ENCODE measurements at places on chromosomes 11 and 22.

DNA sequence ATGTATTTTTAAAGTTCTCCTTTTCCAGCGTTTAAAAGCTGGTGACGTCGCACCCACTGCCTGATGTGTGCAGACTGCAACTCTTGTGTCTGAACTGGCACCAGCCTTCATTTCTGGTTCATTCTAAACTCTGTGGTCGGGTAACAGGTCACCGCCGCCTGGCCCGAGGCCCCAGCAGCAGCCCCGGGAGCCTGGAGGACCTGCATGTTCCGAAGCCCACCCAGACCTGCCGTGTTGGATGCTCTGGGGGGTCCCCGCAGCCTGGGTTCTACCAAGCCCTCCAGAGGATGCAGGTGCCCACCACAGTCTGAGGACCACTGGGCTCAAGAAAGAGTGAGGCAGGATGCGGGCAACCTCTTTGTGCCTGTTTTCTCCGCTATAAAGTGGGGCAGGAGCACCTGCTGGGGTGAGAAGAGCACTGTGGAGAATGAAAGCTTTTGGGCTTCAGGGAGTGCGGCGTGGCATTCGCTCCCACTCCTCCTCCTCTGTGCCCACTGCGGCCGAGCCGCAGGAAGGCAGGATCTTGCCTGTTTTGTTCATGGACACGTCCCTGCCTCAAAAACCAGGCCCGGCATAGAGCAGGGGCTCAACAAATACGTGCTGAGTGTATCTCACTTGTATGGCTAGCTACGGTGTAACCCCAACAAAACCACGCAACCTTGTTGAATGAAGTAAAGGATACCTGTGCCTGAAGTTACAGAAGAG is 40.1 kb downstream of the CERK start:
- H3K4me1 ChIP-seq, result no peaks in the 10 kb centered on the region
- no peak for DNase-seq

DNA sequence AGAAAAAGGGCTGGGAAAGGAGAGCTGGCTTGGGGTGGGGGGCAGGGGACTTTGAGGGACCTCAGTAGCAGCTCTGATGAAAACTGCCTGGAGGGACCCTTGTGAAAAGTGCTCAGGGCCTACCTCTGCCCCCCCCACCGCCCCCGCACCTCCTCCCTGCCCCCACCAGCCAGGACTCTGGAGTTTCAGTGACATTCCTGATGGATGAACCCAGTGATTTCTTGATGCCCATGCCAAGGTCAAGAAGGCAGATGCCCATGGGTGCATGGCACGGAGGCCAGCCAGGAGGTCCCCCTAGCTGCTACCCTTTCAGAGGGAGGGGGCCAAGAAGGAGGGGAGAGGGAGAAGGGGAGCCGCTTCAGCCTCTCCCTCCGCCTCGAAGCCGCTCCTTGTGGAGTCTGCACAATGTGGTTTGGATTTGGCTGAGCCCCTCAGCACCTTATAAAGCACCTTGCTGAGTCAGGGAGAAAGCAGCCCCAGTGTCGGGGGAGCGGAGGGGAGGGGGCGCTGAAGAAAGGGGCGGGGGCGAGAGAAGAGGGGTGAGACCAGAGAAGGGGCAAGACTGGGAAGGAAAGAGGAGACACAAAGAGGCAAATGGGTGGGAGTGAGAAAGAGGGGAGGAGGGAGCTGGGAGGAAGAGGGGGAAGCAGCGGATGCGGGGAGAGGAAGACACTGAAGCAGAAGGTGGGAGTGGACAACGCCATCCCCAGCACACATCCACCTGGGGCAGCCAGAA is 2.1 kb upstream of the CLCF1 start:
- no peak overlapping the region for H3K4me3 ChIP-seq
- no peak overlapping the region for H3K27ac ChIP-seq
- DNase-seq, result no peak
- no peaks in the 10 kb centered on the region for H3K36me3 ChIP-seq
- peaks cover 31% of the 10 kb centered on the region for H3K4me1 ChIP-seq

GRCh38 chr11:111736621-111737443 is 29.4 kb downstream of the PPP2R1B start:
- no peak overlapping the region for H3K4me3 ChIP-seq
- DNase-seq, result no peak
- no peak overlapping the region for H3K27ac ChIP-seq
- H3K36me3 ChIP-seq, result peaks cover 26% of the 10 kb centered on the region

DNA sequence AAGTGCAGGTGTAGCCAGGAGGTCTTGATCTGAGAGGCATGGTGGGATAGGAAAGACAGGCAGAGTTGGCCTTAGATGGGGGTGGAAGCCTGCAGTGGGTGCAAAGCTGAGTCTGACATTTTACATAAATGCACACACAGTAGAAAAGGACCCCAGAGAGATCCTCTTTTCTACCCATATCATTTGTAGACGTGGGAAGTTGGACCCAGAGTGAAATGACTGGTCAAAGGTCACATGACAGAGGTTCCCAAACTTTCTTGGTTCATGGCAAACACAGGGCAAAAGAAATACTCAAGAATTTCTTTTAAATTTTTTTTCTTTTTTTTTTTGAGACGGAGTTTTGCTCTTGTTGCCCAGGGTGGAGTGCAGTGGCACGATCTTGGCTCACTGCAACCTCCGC is 6.2 kb upstream of the FOXRED2 start:
- H3K4me1 ChIP-seq, result peaks cover 6% of the 10 kb centered on the region
- peaks cover 60% of the 10 kb centered on the region for H3K36me3 ChIP-seq
- no peak overlapping the region for H3K27ac ChIP-seq
- H3K4me3 ChIP-seq, result no peak overlapping the region
- no peaks in the 10 kb centered on the region for H3K27me3 ChIP-seq

- no peak overlapping the region for H3K27ac ChIP-seq
- no peak for DNase-seq
- no peak overlapping the region for H3K4me3 ChIP-seq
- H3K36me3 ChIP-seq, result no peaks in the 10 kb centered on the region
- H3K4me1 ChIP-seq, result no peaks in the 10 kb centered on the region
- peaks cover 56% of the 10 kb centered on the region for H3K27me3 ChIP-seq
Measured at GRCh38 chr11:57343825-57344224, 5.7 kb downstream of the P2RX3 start.

DNA sequence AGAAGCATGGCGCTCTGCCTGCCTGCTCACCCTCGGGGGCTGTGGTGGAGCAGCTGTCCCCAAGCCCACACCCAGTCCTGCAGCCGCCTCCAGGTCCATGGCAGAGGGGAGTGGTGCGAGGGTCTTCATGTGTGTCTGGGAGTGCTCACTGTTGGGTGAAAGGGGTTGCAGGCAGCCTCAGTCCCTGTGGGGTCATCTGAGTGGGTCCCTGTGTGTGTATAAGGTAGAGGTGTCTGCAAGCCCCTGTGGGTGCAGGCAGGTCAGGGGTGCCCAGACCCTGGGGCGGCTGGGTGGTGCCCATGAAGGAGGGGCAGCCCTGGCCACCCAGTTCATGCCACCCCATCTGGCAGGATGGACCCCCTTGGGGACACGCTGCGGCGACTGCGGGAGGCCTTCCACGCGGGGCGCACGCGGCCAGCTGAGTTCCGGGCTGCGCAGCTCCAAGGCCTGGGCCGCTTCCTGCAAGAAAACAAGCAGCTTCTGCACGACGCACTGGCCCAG is 4.9 kb downstream of the ALDH3B1 start:
- H3K27me3 ChIP-seq, result peaks cover 9% of the 10 kb centered on the region
- no peak overlapping the region for H3K4me3 ChIP-seq
- no peak overlapping the region for H3K27ac ChIP-seq
- H3K4me1 ChIP-seq, result peaks cover 1% of the 10 kb centered on the region
- no peak for DNase-seq

- no peaks in the 10 kb centered on the region for H3K4me1 ChIP-seq
- no peak for DNase-seq
- no peak overlapping the region for H3K27ac ChIP-seq
- no peaks in the 10 kb centered on the region for H3K36me3 ChIP-seq
Measured at GRCh38 chr11:107669191-107669740, 42.6 kb downstream of the SLN start.

DNA sequence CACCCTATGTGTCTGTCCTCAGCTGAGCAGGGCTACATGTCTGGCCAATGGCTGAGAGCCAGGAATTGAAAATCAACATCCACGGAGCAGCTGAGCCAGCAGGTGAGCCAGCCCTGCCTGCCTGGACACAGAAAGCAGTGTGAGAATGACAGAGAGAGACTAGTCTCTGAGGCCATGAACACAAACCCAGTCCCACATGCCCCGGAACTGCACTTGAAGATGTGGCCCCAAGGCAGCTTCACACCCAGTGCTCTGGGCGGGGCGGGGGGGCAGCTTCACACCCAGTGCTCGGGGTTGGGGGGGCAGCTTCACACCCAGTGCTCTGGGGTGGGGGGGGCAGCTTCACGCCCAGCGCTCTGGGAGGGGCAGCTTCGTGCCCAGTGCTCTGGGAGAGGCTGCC is 37.6 kb downstream of the TRMU start:
- no peak overlapping the region for H3K27ac ChIP-seq
- no peak overlapping the region for H3K4me3 ChIP-seq
- no peaks in the 10 kb centered on the region for H3K36me3 ChIP-seq

DNA sequence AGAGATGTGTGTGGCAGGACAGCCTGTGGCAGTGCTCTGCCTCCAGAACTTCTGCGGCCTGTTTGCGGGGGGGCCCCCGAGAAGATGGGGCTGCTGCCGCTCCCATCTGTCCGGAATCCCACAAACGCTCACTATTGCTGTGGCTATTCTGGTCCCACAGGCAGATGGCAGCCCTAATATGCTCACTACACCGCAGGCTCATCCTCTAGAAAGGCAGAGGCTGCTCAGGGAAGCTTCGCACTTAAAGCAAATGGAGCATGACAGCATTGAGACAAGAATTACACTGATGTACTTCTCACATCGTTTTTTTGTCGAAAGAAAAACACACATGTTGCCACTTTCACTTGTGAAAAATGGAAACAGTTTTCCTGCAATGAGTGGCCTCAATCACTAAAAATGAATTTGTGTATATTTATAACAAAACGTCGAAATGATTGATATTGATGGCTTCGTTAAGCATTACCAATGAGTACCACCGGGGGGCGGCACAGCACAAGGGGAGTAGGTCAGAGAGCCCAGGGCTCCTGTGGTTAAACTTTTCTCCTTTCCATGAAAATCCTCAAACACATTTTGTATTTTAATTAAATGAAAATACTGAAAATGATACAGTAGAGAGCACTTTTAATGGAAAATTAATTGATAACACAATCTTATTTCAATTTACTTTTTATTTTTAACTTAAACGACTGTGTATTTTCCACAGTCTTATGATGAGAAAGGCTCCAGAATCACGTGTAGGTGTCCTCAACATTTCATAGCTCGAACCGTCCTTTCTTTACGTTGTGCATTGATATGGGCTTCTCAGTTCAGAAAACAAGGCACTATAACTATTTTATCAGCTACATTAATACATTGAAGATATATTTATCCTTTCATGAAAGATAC is 69.1 kb downstream of the CTTN start:
- peak; percentile 68 for DNase-seq
- H3K36me3 ChIP-seq, result no peaks in the 10 kb centered on the region
- H3K27me3 ChIP-seq, result peaks cover 19% of the 10 kb centered on the region
- H3K27ac ChIP-seq, result no peak overlapping the region
- H3K4me1 ChIP-seq, result no peaks in the 10 kb centered on the region
- H3K4me3 ChIP-seq, result no peak overlapping the region

GRCh38 chr11:117663414-117663813 is 133.6 kb downstream of the DSCAML1 start:
- no peaks in the 10 kb centered on the region for H3K4me1 ChIP-seq
- peaks cover 19% of the 10 kb centered on the region for H3K27me3 ChIP-seq
- no peak for DNase-seq
- no peak overlapping the region for H3K27ac ChIP-seq
- H3K4me3 ChIP-seq, result no peak overlapping the region
